Central memory CD8-positive, alpha-beta T cell (primary cell): ENCODE measurements at places on chromosomes 4 and X.

DNA sequence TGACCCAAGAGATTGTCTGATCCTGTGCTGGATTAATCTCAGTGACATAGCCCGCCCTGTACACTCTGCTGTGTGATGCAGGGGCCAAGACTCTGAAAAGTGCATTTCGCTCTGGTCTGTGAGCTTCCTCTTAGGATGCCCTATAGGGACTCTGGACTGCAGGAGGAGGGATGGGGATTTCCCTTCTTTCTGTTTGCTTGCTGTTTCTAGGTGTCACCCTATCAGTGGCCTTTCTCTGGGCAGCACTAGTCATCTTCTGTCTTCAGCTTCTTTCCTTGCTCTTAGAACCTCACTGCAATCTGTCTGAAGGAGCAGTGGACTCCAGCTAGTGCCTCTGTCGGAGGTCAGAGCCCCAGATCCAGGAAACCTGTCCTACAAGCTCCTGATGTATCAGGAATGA, 34.5 kb upstream of the SCRG1 start:
- H3K27ac ChIP-seq, result no peak overlapping the region
- no peak overlapping the region for H3K4me3 ChIP-seq
- H3K4me1 ChIP-seq, result no peaks in the 10 kb centered on the region
- H3K27me3 ChIP-seq, result no peaks in the 10 kb centered on the region

- DNase-seq, result no peak
- H3K27ac ChIP-seq, result no peak overlapping the region
- no peaks in the 10 kb centered on the region for H3K36me3 ChIP-seq
- no peak overlapping the region for H3K4me3 ChIP-seq
- H3K4me1 ChIP-seq, result no peaks in the 10 kb centered on the region
Measured at GRCh38 chrX:85115252-85115651, 111.6 kb downstream of the APOOL start.

- H3K36me3 ChIP-seq, result no peaks in the 10 kb centered on the region
- H3K27me3 ChIP-seq, result no peaks in the 10 kb centered on the region
- no peak overlapping the region for H3K27ac ChIP-seq
- DNase-seq, result no peak
- H3K4me3 ChIP-seq, result no peak overlapping the region
Measured at GRCh38 chrX:108702530-108702929, 33.8 kb downstream of the IRS4 start.

DNA sequence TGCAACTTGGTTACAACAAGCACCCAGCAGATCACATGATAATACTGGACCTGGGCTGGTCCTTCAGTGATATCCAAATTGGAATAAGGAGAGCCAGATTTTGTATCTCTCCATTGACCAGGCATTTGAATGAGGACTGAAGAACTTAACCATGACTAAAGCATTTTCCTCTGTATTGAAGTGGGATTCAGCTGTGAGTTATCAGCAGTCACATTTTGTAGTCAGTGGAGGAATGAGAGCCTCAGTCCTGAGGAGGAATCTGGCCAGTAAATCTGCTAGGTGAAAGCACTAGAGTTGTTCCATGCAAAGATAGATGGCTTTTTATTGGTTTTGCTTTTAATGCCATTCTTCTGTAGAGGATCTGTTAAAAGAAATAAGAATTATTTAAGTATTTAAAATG, 1506.0 kb downstream of the PCDH7 start:
- H3K27ac ChIP-seq, result no peak overlapping the region
- no peak overlapping the region for H3K4me3 ChIP-seq
- H3K27me3 ChIP-seq, result no peaks in the 10 kb centered on the region

DNA sequence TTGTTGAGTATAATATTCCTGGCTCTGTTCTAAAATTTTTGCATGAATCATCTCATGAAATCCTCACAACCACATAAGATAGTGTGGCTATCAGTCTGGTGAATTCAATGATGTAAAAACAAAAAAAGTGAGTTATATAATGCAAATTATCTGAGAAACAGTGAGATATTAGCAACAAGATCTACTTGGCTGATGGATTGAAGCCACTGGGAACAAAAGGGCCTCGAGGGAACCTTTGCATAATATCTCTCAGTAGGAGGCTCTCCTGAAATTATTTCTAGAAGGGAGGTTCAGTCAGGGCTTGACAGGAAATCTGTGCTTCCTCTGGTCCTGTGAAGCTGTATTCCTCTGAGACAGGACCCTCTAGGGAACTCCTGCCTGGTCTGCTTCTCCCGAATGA, 30.1 kb upstream of the NUP54 start:
- peaks cover 18% of the 10 kb centered on the region for H3K36me3 ChIP-seq
- no peaks in the 10 kb centered on the region for H3K27me3 ChIP-seq
- no peak for DNase-seq
- H3K27ac ChIP-seq, result no peak overlapping the region
- H3K4me3 ChIP-seq, result no peak overlapping the region
- peaks cover 9% of the 10 kb centered on the region for H3K4me1 ChIP-seq

DNA sequence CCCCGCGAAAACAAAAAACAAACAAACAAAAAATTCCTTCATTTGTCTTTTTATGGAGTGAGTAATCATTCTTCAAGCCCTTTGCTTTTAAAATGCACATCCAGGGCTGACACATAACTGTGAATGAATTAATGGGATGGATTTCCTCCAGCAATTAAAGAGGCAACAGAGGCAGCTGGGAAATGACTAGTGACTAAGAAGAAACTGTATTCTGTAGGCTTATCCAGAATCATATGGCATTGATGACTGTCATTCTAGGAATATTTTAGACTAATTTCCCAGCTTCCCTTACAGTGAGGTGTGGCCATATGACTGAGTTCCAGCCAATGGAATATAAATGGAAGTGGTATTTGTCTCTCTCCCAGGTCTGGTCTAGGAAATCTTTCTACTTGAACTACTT, 46.8 kb upstream of the PDE5A start:
- DNase-seq, result no peak
- no peaks in the 10 kb centered on the region for H3K4me1 ChIP-seq
- H3K4me3 ChIP-seq, result no peak overlapping the region
- H3K27me3 ChIP-seq, result peaks cover 10% of the 10 kb centered on the region

- H3K4me3 ChIP-seq, result no peak overlapping the region
- no peak for DNase-seq
Measured at GRCh38 chr4:82320351-82320750, 53.4 kb downstream of the HNRNPD start.
